ENCODE measurements at places on chromosomes 11 and 22.

- DNase-seq: no peak
Measured at GRCh38 chr11:115181538-115181937, 322.7 kb downstream of the CADM1 start.

DNA sequence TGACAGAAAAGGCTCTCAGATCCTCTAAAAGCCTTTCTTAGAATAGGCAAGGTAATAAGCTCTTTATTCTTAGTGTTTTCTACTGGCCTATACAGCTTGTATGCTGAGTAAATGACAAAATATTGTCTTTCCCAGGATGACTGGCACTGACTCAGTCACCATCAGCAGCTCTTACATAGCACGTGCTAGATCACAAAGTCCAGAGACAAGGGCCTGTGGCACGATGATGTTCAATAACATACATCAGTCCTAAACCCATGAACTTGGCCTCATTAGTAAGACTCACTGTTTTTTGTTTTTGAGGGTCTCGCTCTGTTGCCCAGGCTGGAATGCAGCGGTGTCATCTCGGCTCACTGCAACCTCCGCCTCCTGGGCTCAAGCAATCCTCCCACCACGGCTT lies 42.7 kb downstream of the CELF1 start:
- no peak for DNase-seq

- no peak for DNase-seq
Measured at GRCh38 chr11:19777039-19777376, 64.4 kb downstream of the NAV2 start.

DNA sequence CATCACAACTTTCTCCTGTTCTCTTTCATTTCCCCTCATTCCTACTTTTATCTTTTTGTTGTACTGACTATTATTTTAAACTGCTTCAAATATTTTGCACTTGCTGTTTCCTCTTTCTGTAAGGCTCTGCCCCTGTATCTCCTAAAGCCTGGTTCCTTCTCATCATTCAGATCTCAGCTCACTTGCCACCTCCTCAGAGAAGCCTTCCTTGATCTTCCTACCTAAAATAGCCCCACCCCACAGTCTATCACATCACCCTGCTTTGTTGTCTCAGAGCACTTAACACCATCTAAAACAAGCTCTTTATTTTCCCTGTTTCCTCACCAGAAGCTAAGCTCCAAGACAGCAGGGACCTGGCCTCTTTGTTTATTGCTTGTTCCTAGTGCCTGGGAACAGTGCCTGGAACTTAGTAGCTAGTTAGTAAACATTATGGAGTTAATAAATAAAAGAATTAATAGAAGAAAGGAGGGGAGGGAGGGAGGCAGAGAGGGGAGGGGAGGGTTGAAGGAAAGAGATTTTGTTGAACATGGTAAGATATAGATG lies 2.5 kb upstream of the STK33 start:
- DNase-seq: peak; percentile 31

DNA sequence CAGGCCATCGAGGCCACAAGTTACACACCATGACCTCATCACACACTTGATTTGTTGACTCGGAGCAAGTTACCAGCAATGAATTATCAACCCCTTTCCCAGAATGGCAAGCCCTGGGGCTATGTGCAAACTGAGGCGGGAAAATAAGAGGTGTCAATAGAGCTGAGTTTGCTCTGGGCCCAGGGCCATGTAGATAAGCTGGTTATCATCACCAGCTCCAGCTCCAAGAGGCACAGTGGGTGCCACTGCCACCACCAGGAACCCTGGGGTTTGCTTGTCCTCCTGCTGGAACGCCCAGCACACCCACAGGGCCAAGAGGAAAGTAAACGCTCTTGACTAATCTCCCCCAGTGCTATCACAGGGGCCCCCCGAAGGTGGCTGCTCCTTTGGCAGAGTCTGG lies 13.0 kb upstream of the VPS37C start:
- DNase-seq: no peak

DNA sequence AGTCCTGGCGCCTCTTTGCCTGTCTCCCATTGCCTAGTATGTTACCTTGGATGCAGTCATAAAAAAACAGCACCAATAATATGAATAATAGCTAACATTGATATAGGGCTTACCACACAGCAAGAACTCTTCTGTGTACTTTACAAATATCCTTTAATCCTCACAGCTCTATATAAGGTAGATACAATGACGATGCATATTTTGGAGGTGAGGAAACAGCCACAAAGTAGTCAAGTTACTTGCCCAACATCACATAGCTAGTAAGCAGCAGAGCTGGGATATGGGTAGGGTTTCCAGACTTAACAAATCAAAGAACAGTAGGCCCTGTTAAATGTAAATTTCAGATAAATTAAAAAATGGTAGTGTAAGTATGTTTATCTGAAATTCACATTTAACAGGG lies 128.8 kb downstream of the ST3GAL4 start:
- DNase-seq: peak; percentile 39

DNA sequence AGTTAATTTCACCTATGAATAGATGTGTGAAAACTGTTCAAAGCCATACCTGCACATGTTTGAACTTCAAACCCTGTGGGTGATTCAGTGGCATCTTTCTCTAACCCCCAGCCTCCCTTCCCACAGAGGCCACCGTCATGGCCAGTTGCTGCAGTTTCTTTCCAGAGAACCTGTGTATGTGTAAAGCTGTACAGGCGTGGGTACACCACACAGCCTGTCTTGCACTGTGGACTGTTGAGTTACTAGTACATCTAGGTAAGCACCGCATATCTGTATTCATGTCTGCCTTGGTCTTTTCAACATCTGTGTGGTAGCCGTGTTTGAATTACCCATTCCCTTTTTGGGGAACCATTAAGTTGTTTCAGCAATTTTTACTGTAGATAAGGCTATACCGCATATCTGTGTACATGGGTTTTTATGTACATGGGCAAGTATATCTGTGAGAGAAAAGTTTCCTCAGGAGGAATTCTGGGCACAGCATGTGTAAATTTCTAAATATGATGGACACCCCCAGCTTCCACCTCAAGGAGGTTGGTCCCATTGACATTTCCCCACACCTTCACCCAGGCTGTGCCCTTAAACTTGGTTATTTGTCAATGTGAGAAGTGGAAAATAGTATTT lies 13.9 kb downstream of the NEAT1 start:
- DNase-seq: no peak

DNA sequence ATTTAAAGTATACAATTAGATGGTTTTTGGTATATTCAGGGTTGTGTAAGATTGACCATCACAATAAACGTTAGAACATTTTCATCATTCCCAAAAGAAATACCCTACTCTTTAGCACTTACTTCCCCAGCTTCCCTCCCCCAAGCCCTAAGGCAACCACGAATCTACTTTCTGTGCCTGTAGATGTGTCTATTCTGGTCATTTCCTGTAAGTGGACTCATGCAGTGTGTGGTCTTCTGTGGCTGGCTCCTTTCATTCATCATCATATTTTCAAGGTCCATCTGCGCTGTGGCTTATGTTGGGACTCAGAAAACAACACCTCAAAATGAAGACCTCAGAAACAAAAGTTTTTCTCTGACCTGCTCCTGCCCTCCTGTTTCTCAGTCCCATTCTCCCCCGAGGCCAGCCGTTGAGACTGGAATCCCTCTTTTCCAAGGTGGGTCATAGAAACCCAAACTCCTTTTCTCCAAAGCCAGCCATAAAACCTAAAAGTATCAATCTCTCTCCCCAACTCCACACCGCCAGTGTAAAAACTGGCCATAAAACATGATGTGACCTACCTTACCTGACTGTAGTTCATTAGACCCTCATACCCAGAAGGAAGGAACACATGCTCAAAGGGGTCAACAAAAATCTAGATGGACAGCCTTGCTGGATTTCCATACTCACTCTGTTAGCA lies 12.9 kb upstream of the TMPRSS13 start:
- DNase-seq: peak; percentile 7

GRCh38 chr11:62394825-62395538 lies 23.9 kb upstream of the SCGB1A1 start:
- DNase-seq: peak; percentile 76

GRCh38 chr11:123587559-123587958 lies 66.9 kb downstream of the SCN3B start:
- DNase-seq: no peak

GRCh38 chr11:108364159-108364558 lies 103.2 kb downstream of the C11orf65 start:
- peak; percentile 56 for DNase-seq

DNA sequence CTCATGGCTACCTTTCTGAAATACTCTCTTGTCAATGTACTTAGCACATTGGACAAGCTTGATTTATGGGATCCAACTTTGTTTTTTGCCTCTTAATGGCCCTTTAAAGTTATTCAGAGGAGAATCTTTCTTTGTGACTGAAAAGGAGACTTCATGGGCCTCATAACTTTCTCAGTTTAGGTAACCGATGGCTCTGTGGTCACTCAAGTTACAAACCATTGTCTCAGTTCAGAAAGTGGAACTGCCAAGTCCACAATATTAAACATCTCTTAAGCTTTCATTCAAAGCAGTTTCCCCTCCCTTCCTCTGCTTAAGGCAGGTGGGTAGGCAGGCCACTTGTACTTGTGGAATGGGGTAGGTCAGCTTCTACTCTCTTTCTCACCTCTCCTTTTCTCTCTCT lies 12.3 kb upstream of the ARL14EP start:
- no peak for DNase-seq

- DNase-seq: no peak
Measured at GRCh38 chr11:6237761-6238302, 1.1 kb upstream of the CNGA4 start.

DNA sequence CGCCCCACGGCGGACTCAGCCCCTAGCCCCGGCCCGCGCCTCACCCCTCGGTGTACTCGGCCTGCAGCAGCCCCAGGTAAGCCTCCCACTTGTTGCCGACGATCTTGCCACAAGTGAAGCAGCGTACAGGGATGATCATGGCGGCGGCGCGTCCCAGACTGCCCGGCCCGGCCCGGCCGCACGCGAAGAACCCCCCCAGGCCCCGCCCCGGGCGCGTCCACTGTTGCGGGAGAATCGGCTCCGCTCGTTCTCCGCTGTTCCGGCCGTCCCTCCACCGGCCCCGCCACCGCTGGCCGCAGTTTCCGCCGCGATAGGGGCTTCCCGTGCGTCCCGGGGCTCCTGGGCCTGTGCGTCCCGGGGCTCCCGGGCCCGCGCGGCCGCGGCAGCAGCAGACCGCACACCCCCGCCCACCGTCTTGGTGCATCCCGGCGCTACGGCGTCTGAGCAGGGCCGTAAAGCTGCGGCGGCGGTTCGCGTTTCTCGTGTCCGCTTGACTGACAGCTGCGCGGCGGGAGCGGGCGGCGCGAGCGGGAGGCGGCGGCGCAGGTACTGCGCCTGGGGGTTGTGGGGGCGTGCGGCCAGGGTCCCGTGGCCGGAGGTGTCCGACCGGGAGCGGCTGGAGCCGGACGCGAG lies at the start of the genes POLR2L and TSPAN4:
TSS of gene POLR2L (minus strand) at position 160 of the 633 bp plus-strand sequence. CDS start at position 139, 21 bp downstream.
TSS of gene TSPAN4 (plus strand) at position 483 of the 633 bp plus-strand sequence. CDS start 7,453 bp downstream, outside the sequence.
- DNase-seq: peak; percentile 88

- DNase-seq: peak; percentile 92
Measured at GRCh38 chr11:63871962-63872799, 33.3 kb downstream of the MARK2 start.

- DNase-seq: no peak
Measured at GRCh38 chr11:92687724-92688123, 281.7 kb upstream of the MTNR1B start.

GRCh38 chr22:28560046-28560742 lies 119.4 kb downstream of the TTC28 start:
- DNase-seq: peak; percentile 46

GRCh38 chr11:70323806-70324205 lies 53.3 kb downstream of the PPFIA1 start:
- DNase-seq: peak; percentile 41

DNA sequence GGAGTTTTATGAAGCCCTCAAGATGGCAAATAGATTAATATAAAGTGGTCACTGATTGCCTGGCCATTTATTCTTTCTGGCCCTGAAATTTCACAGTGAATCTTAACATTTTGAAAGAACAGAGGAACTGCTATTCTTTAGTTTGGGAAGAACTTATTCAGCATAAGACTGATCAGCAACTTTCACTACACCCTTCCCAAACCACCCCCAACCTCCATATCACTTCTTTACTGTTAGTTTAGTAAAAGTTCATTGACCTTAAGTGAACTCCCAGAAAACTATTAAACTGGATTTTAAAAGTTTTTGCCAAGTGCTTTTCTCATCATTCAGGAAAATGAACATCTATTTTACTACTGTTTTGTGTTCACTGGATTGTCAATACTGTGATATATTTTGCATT lies 77.4 kb downstream of the NARS2 start:
- no peak for DNase-seq
